ENCODE measurements at places on chromosomes 6 and 20. TPM values are rescaled to one million over a fixed set of nuclear protein-coding genes. Genes with fewer than 3 reads are reported as not detected.

ZSCAN23 gene
- 1.1 TPM for total RNA-seq

HRH3 gene
- total RNA-seq: not detected

CRISP2 gene
- not detected for total RNA-seq

SEMG1 gene
- total RNA-seq: not detected

NOX3 gene
- total RNA-seq: not detected

NELFE gene
- total RNA-seq: 87.1 TPM

RAD21L1 gene
- not detected for total RNA-seq

INSM1 gene
- 6.9 TPM for total RNA-seq

SIRPA gene
- total RNA-seq: not detected

NXT1 gene
- total RNA-seq: 39.0 TPM

PTCHD4 gene
- total RNA-seq: not detected

BACH2 gene
- 55.4 TPM for total RNA-seq

BTNL2 gene
- total RNA-seq: not detected

SMPDL3A gene
- total RNA-seq: 0.21 TPM

E2F1 gene
- 67.8 TPM for total RNA-seq

MLIP gene
- not detected for total RNA-seq

NKAIN4 gene
- not detected for total RNA-seq

TUBE1 gene
- 39.2 TPM for total RNA-seq

GJA10 gene
- total RNA-seq: not detected

C20orf141 gene
- not detected for total RNA-seq

ADNP gene
- total RNA-seq: 54.7 TPM

SAMD3 gene
- total RNA-seq: 3.7 TPM

NR2E1 gene
- not detected for total RNA-seq

MCHR2 gene
- total RNA-seq: not detected

HSPA12B gene
- not detected for total RNA-seq

RFX6 gene
- not detected for total RNA-seq

CAGE1 gene
- 0.12 TPM for total RNA-seq

C2 gene
- total RNA-seq: 1.0 TPM

PACRG gene
- total RNA-seq: not detected

GPR63 gene
- 1.5 TPM for total RNA-seq

CAP2 gene
- total RNA-seq: not detected

All from activated CD4-positive, alpha-beta memory T cell treated with anti-CD3 and anti-CD28 coated beads for 36 hours (primary cell).